Astrocyte of the spinal cord (primary cell): ENCODE measurements at places on chromosomes 2 and 18.
A peak's percentile ranks its signal among the peaks of the same experiment; 100 is the strongest.

- DNase-seq: no peak
These were observed 421 bp upstream of the FAM171B start for GRCh38 chr2:186693446-186693832.

- DNase-seq: no peak
These were observed 585.0 kb upstream of the LRATD1 start for GRCh38 chr2:14047491-14047890.

GRCh38 chr2:12769492-12770105 is 52.9 kb downstream of the TRIB2 start:
- DNase-seq: no peak

DNA sequence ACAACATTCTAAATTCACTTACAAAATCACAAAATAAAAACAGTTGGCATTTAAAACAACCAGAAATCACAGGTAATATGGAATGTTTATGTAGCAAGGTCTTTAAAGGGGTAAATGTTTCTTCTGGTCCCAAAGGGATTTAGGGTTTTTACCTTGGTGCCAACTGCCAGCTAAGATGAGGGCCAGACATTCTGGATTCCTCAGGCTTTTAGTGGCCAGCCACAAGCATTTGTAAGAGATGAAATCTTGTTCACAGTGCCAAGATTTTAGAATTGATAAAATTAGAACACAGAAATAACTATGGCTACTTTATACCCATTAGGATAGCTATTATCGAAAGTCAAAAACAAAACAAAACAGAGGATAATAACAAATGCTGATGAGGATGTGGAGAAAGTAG is 60.4 kb upstream of the CDKL4 start:
- peak; percentile 39 for DNase-seq

DNA sequence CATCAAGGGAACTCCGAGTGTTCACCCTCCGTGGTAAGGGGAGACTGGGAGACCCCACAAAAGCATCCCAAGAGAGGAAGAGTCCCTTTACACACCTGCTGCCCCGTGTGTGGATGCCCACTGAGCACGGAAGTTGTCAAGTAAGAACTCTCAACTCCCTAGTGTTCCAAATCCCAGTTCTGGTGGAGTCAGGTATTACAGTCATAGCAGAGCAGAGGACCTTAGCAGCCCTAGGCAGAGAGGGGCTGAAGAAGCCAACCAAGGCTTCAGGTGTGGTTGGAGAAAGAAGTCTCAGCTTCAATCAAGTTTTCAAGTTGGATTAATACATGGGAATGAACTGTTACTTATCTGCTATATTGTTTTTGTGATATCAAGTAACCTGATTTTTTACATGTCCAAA is 512.5 kb downstream of the RNF144A start:
- DNase-seq: no peak

DNA sequence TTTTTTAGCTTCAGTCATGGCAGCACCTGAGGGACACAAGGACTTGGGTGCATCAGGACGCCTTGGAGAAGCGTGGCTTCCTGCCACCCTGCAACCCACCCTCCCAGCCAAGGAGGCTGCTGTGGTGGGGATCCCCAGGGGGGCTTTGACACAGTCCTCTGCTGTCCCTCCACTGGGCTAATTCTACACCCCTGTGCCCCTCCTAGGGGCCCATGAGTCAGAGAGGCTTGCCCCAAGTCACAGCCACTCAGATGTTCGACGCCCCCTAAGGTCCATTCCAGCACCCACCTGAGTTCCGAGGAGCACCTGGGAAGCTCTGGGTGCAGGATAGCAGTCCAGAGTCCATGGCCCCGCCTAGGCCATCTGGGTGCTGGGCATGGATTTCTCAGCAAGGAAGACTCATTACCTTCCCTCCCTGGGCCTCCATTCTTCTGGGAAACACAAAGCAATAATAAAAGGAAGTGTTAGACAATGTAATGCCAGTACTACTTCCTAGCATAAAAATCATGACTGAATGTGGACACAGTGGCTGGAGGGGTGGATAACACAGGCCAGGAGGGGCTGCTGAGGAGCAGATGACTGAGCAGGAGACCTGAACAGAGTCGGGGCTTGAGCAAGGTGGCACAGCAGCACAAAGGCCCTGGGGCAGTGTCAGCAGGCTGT is 3.7 kb downstream of the ALPG start:
- no peak for DNase-seq

DNA sequence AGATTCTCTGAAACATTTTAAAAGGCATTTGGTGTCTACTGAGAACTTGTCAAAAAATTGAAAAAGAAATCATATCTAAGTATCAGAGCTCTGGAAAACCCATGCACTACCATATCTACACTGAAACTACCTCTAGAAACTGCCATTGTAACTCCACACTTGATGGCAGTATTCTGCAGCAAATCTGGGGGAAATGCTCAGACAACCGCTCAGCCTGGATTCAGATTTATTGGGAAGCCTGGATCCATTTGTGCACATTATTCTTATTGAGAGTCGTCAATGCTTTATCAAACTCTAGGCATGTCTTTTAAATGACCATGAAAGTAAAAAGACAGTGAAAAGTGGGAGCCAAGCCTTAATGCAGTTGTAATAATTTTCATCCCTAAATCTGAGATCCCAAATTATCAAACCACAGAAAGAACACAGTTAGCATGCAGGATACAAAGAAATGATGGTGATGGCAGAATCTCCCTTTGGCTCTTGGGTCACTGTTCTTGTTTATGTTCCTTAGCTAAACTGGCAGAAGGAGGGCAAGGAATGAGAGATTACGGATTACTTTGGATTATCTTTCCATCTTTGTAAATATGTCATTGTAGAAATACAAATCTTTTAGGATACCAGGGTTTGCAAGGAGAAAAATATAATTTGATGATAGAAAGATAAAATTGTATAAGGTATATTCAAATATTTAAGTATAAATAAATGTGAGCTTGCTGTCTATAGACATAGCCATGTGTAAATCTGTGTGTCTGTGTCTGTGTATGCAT is 512.1 kb upstream of the SYT4 start:
- peak; percentile 45 for DNase-seq

- peak; percentile 69 for DNase-seq
These were observed 866.5 kb upstream of the VRK2 start for GRCh38 chr2:57180042-57180567.

GRCh38 chr2:236286873-236287545 is 22.8 kb upstream of the ASB18 start:
- peak; percentile 2 for DNase-seq

DNA sequence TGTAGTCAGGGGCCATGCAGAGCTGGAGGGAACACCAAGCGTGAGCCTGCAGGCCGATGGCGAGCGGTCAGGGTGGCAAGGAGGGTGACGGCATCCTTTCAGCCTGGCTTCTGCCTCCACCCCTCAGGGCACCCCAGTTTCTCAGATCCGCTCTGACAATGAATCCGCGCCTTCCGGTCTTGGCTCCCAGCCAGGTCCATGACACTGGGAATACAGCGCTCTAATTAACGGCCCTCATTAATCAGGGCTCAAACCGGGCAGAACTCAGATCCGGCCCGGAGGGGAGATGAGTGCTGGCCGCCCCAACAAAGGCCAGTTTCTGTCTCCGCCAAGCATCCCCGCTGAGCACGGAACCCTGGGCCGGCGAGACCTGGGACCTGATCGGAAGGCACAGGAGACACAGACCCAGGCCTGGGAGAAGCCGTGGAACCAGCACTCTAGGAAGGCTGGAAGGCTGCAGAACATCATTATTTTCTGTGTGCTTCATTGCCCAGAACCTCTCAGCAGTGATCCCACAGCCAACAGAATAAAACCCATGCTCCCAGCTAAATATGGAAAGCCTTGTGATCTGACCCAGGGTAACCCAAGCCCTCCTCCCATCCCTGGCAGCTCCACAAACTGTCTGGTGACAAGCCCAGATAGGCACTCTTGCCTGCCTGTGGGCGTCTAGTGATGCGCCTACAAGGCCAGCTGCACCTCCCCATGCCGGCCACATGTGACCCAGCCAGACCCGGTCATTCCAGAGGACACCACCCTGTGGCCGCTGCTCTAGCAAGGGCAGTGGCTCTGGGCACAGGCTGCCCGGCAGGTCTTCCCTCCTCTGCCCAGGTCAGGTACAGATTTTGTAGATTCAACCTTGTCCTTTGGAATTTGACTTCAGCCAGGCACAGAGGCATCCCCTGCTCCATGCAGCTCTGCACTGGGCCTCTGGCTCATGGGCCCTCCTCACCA is 438.7 kb upstream of the MYT1L start:
- no peak for DNase-seq

GRCh38 chr2:80363791-80364349 is 59.3 kb upstream of the LRRTM1 start:
- DNase-seq: no peak

GRCh38 chr2:203619267-203619878 is 84.3 kb upstream of the RAPH1 start:
- no peak for DNase-seq

DNA sequence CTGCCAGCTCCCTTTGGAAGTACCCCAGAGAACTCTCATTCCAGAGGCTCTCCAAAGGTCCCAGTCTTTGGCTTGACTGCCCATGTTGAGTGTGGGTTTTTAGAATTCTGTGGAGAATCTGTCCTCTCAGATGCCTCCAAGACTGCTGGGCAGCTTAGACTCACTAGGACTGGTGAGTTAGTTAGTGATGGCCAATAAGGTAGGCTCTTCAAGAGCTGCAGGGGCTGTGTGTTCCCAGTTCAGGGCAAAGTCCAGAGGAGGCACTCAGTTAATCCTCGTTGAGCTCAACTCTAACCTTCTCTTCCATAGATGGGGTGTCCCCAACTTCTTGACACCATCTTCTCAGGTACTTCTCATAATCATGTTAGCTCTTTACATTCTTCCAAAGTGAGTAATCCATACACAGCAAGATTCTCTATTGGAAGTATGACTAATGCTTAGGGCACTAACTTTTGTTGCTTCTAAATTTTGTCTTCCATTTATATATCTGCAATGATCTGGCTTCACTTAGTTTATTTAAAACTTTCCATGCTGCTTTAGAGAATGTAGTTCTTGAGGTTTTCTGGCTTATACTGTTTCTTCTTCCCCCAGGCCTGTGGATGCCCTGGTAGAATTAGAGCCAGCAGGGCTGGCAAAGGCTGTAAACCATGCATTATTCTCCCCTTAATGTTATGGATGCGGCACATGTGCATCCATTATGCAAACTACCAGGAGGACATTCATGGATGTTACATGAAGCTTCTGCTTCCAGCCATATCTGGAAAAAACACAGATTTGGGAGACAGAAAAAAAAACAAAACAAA is 88.9 kb downstream of the POLE4 start:
- peak; percentile 70 for DNase-seq

DNA sequence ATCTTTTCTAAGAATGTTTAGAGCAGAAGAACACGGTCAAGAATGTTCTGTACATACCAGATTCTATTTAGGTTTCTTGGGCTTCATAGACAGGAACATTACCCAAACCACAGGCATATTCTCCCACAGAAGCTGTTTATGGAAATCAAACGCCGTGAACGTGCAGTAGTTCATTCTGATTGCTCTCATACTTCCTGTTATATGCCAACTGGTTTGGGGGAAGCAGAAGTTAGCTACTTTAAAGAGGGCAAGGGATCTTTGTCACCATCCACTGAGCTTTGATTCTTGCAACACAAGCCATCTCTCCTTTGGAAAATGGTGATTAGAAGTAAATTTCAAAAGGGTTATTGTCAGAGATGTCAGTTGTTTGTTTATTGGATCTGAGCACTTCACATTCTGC is 182.2 kb upstream of the NRP2 start:
- no peak for DNase-seq

DNA sequence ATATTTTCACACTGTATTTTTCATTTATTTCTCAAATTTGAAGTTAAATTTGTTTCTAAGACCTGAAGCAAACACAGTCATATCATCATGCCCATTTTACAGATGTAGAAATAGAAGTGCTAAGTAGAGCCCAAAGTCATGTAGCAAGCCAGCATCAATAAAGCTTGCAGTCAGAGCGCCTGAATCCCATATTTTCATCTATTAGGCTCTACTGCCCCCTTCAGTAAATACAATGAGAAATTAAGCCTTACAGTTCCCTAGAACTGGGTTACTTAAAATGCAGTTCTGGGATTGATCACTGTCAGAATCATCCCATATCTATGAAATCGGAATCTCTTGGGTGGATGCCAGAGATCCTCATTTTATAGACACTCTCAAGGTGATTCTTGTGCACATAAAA is 419.9 kb downstream of the TGIF1 start:
- DNase-seq: peak; percentile 74

GRCh38 chr2:236745420-236746210 is 176.0 kb downstream of the ACKR3 start:
- peak; percentile 93 for DNase-seq
